Effector memory CD8-positive, alpha-beta T cell (primary cell): ENCODE measurements at places on chromosomes 3 and 15.

- H3K27me3 ChIP-seq: no peaks in the 10 kb centered on the region
- peaks cover 13% of the 10 kb centered on the region for H3K36me3 ChIP-seq
- H3K4me3 ChIP-seq: no peak overlapping the region
- no peak overlapping the region for H3K27ac ChIP-seq
Measured at GRCh38 chr3:184166671-184167070, 8.0 kb upstream of the AP2M1 start.

- no peaks in the 10 kb centered on the region for H3K27me3 ChIP-seq
- H3K27ac ChIP-seq: no peak overlapping the region
- DNase-seq: no peak
Measured at GRCh38 chr3:171755015-171755589, 55.2 kb downstream of the PLD1 start.

- DNase-seq: no peak
- H3K36me3 ChIP-seq: no peaks in the 10 kb centered on the region
- no peak overlapping the region for H3K27ac ChIP-seq
- no peaks in the 10 kb centered on the region for H3K4me1 ChIP-seq
- H3K27me3 ChIP-seq: peaks cover 70% of the 10 kb centered on the region
Measured at GRCh38 chr15:61084472-61084871, 144.6 kb downstream of the RORA start.

DNA sequence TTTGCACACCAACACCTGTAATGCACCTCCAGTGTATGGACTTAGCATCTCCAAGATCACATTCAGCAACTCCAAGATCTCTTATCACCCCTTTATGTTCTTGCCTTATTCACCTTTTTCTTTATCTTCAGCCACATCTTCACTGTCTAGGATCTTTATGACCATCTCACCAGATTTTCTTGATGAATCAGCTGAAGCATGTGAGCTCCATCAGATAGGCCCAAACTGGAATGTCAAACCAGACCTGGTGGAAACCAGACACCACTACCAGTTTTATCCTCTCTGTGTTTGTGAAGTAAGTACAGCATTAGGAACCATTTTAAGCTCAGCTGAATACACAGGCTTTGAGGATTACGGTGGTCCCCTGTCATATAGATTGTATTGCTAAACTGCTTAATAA is 330.4 kb upstream of the NDN start:
- no peaks in the 10 kb centered on the region for H3K27me3 ChIP-seq
- H3K4me1 ChIP-seq: no peaks in the 10 kb centered on the region
- H3K36me3 ChIP-seq: no peaks in the 10 kb centered on the region
- no peak overlapping the region for H3K4me3 ChIP-seq

DNA sequence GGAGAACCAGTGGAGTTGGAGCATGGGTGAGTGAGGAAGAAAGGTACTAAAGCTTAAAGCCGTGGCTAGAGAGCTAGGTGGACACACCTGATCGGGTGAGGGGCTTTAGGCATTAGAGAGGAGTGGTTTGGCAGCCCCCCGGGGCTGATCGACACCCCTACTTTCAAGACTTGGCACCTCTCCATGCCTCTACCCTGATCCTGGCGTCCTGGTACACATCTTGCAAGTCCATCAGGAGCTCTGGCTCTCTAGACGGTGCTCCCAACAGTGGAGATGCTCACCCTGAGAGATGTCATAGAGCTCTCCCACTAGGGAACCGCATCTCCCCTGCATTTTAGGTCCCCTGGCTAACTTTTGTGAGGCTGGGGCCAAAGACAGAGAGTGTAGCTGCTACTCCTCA is 98.1 kb downstream of the XXYLT1 start:
- no peaks in the 10 kb centered on the region for H3K27me3 ChIP-seq
- H3K4me3 ChIP-seq: no peak overlapping the region
- H3K4me1 ChIP-seq: peaks cover 4% of the 10 kb centered on the region

- H3K4me3 ChIP-seq: no peak overlapping the region
- no peaks in the 10 kb centered on the region for H3K4me1 ChIP-seq
- no peaks in the 10 kb centered on the region for H3K27me3 ChIP-seq
Measured at GRCh38 chr3:72802001-72802400, 46.2 kb downstream of the SHQ1 start.

- H3K4me3 ChIP-seq: no peak overlapping the region
- DNase-seq: no peak
- H3K36me3 ChIP-seq: no peaks in the 10 kb centered on the region
- no peaks in the 10 kb centered on the region for H3K4me1 ChIP-seq
- no peak overlapping the region for H3K27ac ChIP-seq
Measured at GRCh38 chr3:180004542-180004941, 32.2 kb downstream of the PEX5L start.

DNA sequence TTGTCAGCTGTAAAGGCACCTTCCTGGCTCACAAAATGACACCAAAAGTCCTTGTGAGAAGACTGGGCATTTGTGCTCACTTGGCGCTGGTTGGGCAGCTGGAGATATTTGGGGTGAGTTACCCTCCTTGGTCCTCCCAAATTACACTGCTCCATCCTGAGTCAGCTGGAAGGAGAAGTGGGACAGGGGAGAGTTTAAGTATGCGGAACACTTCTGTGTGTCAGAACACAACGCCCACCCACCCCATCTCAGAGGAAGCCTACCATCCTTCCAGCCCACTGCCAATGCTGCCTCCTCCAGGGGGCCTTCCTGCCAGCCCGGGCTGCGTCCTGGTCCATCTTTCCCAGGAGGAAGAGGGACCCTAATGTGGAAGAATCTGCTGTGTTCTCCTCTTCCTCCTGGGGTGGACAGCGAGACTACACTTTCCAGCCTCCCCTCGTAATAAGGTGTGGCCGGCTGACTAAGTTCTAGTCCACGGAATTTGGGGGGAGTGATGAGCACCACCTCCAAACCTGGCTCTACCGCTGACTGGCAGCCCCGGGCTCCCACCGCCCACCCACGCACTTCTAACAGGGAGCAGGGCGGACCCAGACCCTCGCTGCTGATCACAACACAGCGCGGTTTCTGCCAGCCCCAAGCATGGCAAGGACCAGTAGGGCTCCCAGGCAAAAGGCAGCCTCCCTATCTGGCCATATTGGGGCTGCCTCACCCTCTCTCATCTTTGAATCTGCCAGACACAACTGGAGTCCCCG is 265.0 kb downstream of the XXYLT1 start:
- no peak for DNase-seq
- H3K4me1 ChIP-seq: no peaks in the 10 kb centered on the region
- no peak overlapping the region for H3K27ac ChIP-seq
- no peak overlapping the region for H3K4me3 ChIP-seq
- no peaks in the 10 kb centered on the region for H3K36me3 ChIP-seq

- H3K27me3 ChIP-seq: no peaks in the 10 kb centered on the region
- no peak for DNase-seq
- H3K27ac ChIP-seq: no peak overlapping the region
- H3K4me1 ChIP-seq: no peaks in the 10 kb centered on the region
Measured at GRCh38 chr3:117278424-117279190, 569.0 kb downstream of the TUSC7 start.

GRCh38 chr3:46187876-46188275 is 20.2 kb downstream of the CCR1 start:
- H3K4me1 ChIP-seq: peaks cover 16% of the 10 kb centered on the region
- DNase-seq: no peak
- H3K4me3 ChIP-seq: no peak overlapping the region
- H3K27ac ChIP-seq: no peak overlapping the region

DNA sequence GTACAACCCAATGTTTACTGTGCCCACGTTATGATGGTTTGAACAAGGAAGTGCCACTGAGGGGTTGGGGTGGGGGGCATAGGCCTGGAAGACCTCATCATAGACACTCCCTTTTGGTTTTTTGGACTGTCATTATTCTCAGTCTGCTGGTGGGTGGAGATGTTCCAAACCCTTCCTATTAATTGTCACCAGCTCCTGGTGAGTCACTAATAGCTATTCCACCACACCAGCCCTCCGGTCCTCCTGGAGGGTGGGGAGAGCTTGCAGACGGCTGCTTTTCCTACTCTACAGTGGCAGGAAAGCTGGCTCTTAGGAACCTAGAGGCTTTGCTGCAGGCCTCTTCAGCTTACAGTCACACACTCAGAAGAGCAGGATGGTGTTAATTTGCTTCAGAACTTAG is 9.0 kb upstream of the COPG1 start:
- no peak for DNase-seq
- H3K27me3 ChIP-seq: peaks cover 7% of the 10 kb centered on the region
- no peak overlapping the region for H3K27ac ChIP-seq
- no peak overlapping the region for H3K4me3 ChIP-seq

- H3K4me3 ChIP-seq: no peak overlapping the region
- no peak for DNase-seq
- H3K36me3 ChIP-seq: no peaks in the 10 kb centered on the region
- no peaks in the 10 kb centered on the region for H3K4me1 ChIP-seq
- H3K27ac ChIP-seq: no peak overlapping the region
Measured at GRCh38 chr3:138479438-138479863, 45.0 kb downstream of the ESYT3 start.

DNA sequence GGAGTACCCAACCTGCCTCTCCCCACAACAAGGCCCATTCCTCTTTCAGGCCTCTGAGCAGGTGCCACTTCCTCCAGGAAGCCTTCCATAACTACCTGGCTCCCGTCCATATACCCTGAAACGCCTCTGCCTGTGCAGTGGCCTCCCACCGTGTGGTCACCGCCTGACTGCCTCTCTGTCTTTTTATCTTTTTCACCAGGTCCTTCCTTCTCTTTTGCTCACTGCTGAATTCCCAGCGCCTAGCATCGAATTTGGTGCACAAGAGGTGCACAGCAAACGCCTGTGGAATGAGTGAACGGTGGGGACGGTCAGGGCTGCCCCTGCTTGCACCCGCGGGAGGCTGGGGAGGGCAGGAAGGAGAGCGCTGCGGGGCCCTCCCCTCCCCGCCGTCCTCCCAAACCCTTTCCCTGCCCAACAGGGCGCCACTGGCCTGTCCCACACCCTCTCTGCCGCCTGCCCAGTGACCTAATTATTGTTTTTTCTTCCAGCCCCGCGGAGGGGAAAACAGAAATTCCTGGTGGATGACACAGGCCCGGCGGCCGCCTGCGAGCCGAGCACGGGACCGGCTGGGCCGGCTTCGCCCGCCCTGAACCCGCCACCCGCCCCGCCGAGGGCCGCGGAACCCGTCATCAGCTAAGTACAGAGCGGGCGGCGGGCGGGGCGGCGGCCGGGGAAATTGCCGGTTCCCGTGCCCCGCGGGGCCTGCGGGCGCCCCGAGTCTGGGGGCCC is 140.1 kb downstream of the SMAD6 start:
- peak overlapping the region; percentile 47 for H3K4me3 ChIP-seq
- H3K27me3 ChIP-seq: peaks cover 58% of the 10 kb centered on the region
- peaks cover 7% of the 10 kb centered on the region for H3K4me1 ChIP-seq
- DNase-seq: no peak
- no peak overlapping the region for H3K27ac ChIP-seq

GRCh38 chr3:152219216-152219615 is 49.5 kb upstream of the MBNL1 start:
- peaks cover 17% of the 10 kb centered on the region for H3K4me1 ChIP-seq
- no peaks in the 10 kb centered on the region for H3K27me3 ChIP-seq
- no peak overlapping the region for H3K4me3 ChIP-seq
- no peak overlapping the region for H3K27ac ChIP-seq

DNA sequence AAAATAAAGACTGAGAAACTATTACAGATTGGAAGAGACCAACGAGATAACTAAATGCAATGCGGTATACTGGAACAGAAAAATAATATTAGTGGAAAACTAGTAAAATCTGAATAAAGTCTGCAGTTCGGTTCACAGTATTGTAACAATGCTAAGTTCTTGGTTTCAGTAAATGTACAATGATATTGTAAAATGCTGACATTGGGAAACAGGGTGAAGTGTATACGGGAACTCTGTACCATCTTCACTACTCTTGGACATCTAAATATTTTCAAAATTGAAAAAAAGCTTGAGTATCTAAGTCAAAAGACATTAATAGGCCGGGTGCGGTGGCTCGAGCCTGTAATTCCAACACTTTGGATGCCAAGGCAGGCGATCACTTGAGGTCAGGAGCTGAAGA is 120.9 kb upstream of the KCNMB2 start:
- H3K36me3 ChIP-seq: no peaks in the 10 kb centered on the region
- no peak overlapping the region for H3K4me3 ChIP-seq
- no peak overlapping the region for H3K27ac ChIP-seq

GRCh38 chr3:159830523-159831154 is 158.0 kb upstream of the IL12A start:
- DNase-seq: no peak
- no peaks in the 10 kb centered on the region for H3K36me3 ChIP-seq
- no peak overlapping the region for H3K4me3 ChIP-seq
- no peaks in the 10 kb centered on the region for H3K4me1 ChIP-seq

- no peak for DNase-seq
- no peaks in the 10 kb centered on the region for H3K4me1 ChIP-seq
- H3K36me3 ChIP-seq: no peaks in the 10 kb centered on the region
- peaks cover 5% of the 10 kb centered on the region for H3K27me3 ChIP-seq
Measured at GRCh38 chr15:35013370-35013769, 25.3 kb upstream of the ZNF770 start.

DNA sequence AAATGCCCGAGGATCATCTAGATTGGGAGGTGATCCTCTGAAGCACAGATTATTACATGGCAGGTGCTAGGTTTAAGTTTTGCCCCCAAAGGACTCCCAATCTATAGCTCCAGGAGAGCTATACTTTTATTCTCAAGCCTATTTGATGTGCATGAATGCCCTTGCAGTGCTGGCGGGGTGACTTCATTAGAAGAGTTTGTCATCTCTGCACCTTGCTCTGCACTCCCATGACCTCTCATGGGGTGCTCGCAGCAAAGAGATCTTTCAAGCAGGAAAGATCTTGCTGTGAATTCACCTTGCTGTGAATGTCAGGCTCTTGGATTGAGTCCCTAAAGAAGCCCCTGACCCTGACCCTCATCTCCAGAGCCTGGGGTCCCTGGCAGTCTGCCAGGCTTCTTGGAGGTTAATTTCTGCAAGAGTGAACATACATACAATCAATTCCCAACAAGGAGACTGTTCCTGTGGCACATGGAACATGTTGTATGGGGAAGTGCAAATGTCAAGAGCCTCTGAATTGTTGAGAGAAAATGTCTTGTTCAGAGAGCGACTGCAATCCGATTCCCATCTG is 45.9 kb downstream of the FAM43A start:
- no peaks in the 10 kb centered on the region for H3K36me3 ChIP-seq
- H3K4me1 ChIP-seq: no peaks in the 10 kb centered on the region

GRCh38 chr3:121063628-121064027 is 155.6 kb downstream of the STXBP5L start:
- H3K27me3 ChIP-seq: no peaks in the 10 kb centered on the region
- no peaks in the 10 kb centered on the region for H3K4me1 ChIP-seq
- no peak for DNase-seq
- H3K4me3 ChIP-seq: no peak overlapping the region
- H3K36me3 ChIP-seq: no peaks in the 10 kb centered on the region
